ENCODE measurements at places on chromosomes 5 and 9. TPM values are rescaled to one million over a fixed set of nuclear protein-coding genes. Genes with fewer than 3 reads are reported as not detected.

DNA sequence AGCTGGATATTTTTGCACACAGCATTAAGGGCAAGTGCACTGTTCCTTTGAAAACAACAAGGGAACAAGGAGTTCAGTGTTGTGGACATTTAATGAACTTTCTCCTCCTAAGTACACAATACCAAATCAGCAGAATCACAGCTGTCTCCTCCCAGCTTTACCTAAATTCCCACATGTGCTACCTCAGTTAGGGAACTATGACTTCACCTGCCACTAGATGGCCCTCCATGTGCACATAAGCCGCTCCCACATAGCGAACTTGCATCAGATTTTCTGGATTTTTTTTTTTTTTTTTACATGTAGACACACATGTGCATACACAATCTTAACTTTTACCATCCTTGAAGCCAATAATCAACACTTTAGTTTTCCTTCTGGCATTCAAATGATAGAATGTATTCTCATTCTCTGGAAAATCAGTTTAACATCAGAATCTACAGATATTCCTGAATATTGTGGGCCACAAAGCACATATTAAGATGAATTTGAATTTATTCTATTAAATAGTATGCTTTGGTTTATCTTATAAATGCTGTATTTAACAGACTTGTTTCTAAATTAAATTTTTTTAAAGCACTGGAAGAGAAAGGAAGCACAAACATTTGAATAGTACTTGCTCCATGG is 123.6 kb downstream of the PALM2AKAP2 start:
- H3K27ac ChIP-seq = no peak overlapping the region
- H3K27me3 ChIP-seq = no peaks in the 10 kb centered on the region
- peak; percentile 48 for DNase-seq
- H3K36me3 ChIP-seq = no peaks in the 10 kb centered on the region
- peaks cover 8% of the 10 kb centered on the region for H3K4me1 ChIP-seq
- no peak overlapping the region for H3K4me3 ChIP-seq

DNA sequence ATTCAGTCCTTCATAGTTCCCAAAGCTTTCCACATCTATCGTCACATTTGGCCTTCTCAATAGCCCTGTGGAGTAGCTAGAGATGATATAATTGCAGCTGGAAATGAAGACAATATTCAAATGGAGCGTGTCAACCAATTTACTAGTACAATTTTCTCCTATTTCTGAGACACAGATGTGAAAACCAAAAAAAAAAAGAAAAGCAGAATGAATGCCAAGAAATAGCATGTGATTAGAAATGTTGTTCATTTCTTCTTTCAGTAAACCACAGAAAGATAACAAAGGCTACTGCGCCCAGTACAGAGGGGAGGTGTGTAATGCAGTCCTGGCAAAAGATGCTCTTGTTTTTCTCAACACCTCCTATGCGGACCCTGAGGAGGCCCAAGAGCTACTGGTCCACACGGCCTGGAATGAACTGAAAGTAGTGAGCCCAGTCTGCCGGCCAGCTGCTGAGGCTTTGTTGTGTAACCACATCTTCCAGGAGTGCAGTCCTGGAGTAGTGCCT is 99.0 kb downstream of the MUSK start:
- H3K36me3 ChIP-seq = no peaks in the 10 kb centered on the region
- peaks cover 11% of the 10 kb centered on the region for H3K4me1 ChIP-seq
- no peak overlapping the region for H3K4me3 ChIP-seq
- H3K27ac ChIP-seq = no peak overlapping the region
- DNase-seq = no peak

DNA sequence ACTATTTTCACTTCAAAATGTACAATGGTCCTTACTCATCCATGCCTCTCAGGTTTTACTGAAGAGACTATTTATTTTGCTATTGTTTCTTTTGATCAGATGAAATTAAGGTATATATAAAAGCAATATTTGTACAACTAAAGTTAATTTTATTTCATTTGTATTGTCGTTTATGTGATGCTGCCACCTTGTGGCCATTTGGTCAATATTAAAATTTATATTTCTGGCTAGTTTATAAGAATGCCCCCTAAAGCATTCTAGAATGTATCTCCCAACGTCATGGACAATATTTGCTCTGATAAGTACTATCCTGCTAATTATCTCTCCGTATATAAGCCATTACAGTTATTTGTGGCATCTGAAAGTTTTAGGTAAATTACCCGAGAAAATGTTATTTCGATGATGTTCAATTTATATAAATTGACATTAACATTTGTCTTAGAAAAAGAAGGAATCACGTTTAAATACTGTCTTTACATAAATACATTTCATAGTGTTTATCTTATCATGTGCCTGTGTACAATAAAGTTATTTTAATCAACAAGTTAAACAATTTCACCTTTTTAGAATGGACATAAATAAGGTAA is 680.0 kb downstream of the TAF11L14 start:
- no peak overlapping the region for H3K4me3 ChIP-seq
- H3K27ac ChIP-seq = no peak overlapping the region
- H3K36me3 ChIP-seq = no peaks in the 10 kb centered on the region
- H3K27me3 ChIP-seq = no peaks in the 10 kb centered on the region
- H3K4me1 ChIP-seq = no peaks in the 10 kb centered on the region
- DNase-seq = no peak

- DNase-seq = no peak
- H3K27me3 ChIP-seq = no peaks in the 10 kb centered on the region
- no peak overlapping the region for H3K27ac ChIP-seq
- no peak overlapping the region for H3K4me3 ChIP-seq
These were observed 38.0 kb upstream of the MROH2B start for GRCh38 chr5:41109186-41109585.

- no peaks in the 10 kb centered on the region for H3K4me1 ChIP-seq
- no peak for DNase-seq
- H3K27me3 ChIP-seq = no peaks in the 10 kb centered on the region
- no peaks in the 10 kb centered on the region for H3K36me3 ChIP-seq
- no peak overlapping the region for H3K27ac ChIP-seq
- H3K4me3 ChIP-seq = no peak overlapping the region
These were observed 311.4 kb downstream of the TMEM167A start for GRCh38 chr5:82765765-82766164.

- H3K4me3 ChIP-seq = no peak overlapping the region
- no peak for DNase-seq
- peaks cover 16% of the 10 kb centered on the region for H3K27me3 ChIP-seq
- no peak overlapping the region for H3K27ac ChIP-seq
- no peaks in the 10 kb centered on the region for H3K4me1 ChIP-seq
These were observed 162.0 kb upstream of the SMIM23 start for GRCh38 chr5:171623551-171624097.

GRCh38 chr9:129849901-129850300 is 14.6 kb downstream of the USP20 start:
- H3K27ac ChIP-seq = no peak overlapping the region
- no peaks in the 10 kb centered on the region for H3K4me1 ChIP-seq
- no peak for DNase-seq
- H3K27me3 ChIP-seq = no peaks in the 10 kb centered on the region
- peaks cover 5% of the 10 kb centered on the region for H3K36me3 ChIP-seq

DNA sequence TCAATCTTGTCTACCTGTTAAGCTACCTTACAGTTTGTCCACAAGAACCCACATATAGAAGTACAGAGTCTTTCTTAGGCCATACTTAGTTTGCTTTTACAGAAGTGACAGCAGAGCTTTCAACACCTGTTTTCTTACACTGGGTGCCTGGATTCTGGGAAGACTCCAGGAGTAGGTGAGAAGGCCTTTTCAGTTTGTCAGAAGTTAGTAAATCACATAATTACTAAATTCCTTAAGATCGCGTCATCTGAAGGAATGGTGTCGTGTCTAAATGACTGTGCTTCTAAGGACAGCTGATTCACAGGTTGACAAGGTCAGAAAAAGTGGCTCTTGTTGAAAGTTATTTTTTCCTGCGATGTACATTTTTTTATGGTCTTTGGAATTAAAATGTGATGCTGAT is 97.0 kb upstream of the FAM120A start:
- H3K36me3 ChIP-seq = no peaks in the 10 kb centered on the region
- H3K4me1 ChIP-seq = no peaks in the 10 kb centered on the region
- H3K27ac ChIP-seq = no peak overlapping the region
- no peaks in the 10 kb centered on the region for H3K27me3 ChIP-seq
- no peak for DNase-seq

GRCh38 chr5:117657541-117657940 is 1082.9 kb upstream of the SEMA6A start:
- H3K36me3 ChIP-seq = no peaks in the 10 kb centered on the region
- H3K4me1 ChIP-seq = no peaks in the 10 kb centered on the region
- H3K27me3 ChIP-seq = no peaks in the 10 kb centered on the region
- no peak for DNase-seq
- no peak overlapping the region for H3K4me3 ChIP-seq
- no peak overlapping the region for H3K27ac ChIP-seq

DNA sequence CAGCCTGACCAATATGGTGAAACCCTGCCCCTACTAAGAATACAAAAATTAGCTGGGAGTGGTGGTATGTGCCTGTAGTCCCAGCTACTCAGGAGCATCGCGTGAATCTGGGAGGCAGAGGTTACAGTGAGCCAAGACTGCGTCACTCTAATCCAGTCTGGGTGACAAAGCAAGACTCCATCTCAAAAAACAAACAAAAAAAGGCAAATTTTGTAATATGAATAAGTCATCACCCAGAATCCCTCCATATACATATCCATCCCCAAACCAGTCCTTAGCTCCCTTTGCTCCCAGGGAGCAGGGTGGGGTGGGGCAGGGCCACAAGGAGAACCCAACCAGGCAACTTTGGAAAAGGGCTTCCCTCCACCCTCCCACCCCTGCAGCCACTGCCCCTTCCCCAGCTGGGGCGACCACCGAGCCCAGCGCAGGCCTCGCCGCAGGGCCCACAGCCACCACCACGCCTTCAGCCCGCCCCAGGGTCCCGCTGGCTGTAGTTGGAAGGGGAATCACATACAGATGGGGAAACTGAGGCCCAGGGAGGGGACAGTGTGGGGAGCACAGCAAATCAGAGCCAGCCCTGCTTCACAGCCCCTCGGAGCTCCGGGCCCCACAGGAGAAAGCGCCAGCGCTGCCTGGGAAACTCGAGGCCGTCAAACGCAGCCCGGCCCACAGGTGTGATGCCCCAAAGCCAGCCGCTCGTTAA is 7.8 kb downstream of the NOTCH1 start:
- H3K4me3 ChIP-seq = no peak overlapping the region
- no peak overlapping the region for H3K27ac ChIP-seq
- H3K36me3 ChIP-seq = peaks cover 40% of the 10 kb centered on the region
- no peak for DNase-seq

GRCh38 chr5:154966081-154966841 is 25.4 kb downstream of the MRPL22 start:
- peaks cover 7% of the 10 kb centered on the region for H3K4me1 ChIP-seq
- DNase-seq = no peak
- H3K27ac ChIP-seq = no peak overlapping the region

GRCh38 chr9:5549658-5550650 is 39.6 kb downstream of the PDCD1LG2 start:
- peak overlapping the region; percentile 74 for H3K27ac ChIP-seq
- H3K4me3 ChIP-seq = no peak overlapping the region
- H3K4me1 ChIP-seq = peaks cover 26% of the 10 kb centered on the region
- no peaks in the 10 kb centered on the region for H3K36me3 ChIP-seq
- H3K27me3 ChIP-seq = no peaks in the 10 kb centered on the region
- no peak for DNase-seq

- H3K36me3 ChIP-seq = no peaks in the 10 kb centered on the region
- H3K27me3 ChIP-seq = no peaks in the 10 kb centered on the region
- no peaks in the 10 kb centered on the region for H3K4me1 ChIP-seq
- no peak overlapping the region for H3K27ac ChIP-seq
These were observed 104.7 kb upstream of the IRX4 start for GRCh38 chr5:1987471-1987870.

DNA sequence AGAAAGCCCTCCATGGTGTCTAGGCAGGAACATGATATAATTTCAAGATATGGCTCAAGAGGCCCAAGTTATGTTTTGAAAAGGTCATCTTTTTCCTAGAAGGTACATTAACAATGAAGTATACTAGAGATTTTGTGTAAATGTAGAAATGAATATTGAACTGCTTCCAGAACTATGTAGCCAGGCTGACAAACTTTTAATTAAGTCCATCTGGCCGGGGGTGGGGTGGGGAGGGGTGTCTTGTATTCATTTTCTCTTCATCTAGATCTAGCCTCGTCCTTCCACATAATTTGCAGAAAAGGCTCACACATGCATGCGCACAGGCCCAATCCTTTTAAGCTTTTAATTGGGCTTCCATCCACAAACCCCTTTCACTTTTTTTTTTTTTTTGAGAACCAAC is 323.3 kb downstream of the ARL15 start:
- H3K36me3 ChIP-seq = no peaks in the 10 kb centered on the region
- peaks cover 10% of the 10 kb centered on the region for H3K4me1 ChIP-seq
- H3K27me3 ChIP-seq = no peaks in the 10 kb centered on the region
- no peak for DNase-seq

DNA sequence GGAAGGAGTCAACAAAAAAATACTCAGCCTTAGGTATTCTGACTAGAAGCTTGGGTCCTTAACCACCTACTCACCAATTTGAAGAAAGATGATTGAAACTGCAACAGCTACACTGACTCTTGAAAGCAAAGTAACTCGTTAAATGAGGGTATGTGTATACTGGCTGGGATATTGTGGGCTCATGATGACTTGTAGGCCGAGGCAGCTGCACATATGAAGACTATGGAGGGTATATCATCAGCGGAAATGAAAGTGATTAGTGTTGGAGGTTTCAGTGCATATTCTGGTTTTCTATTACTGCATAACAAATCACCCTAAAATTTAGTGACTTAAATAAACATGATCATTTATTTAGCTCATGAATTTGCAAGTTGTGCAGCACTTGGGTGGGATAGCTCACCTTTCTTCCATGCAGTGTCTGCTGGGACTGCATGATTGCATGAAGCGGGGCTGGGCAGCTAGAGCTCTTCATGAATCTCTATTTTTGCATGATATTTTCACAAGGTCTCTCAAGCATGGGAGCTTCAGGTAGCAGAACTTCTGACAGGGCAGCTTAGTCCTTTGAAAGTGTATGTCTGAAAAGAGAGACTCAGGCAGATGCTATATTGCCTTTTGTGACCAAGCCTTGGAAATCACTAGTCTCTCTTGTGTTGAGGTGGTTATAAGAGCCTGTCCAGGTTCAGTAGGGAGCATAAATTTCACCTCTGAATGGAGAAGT is 96.1 kb upstream of the CDKN2B start:
- H3K27ac ChIP-seq = no peak overlapping the region
- no peak overlapping the region for H3K4me3 ChIP-seq
- H3K4me1 ChIP-seq = peaks cover 38% of the 10 kb centered on the region
- no peaks in the 10 kb centered on the region for H3K36me3 ChIP-seq
- DNase-seq = no peak
- H3K27me3 ChIP-seq = no peaks in the 10 kb centered on the region

- DNase-seq = no peak
- no peak overlapping the region for H3K4me3 ChIP-seq
- H3K36me3 ChIP-seq = no peaks in the 10 kb centered on the region
- H3K27ac ChIP-seq = no peak overlapping the region
- H3K27me3 ChIP-seq = no peaks in the 10 kb centered on the region
These were observed 122.0 kb downstream of the TLE4 start for GRCh38 chr9:79693750-79694149.

- peaks cover 28% of the 10 kb centered on the region for H3K4me1 ChIP-seq
- peaks cover 32% of the 10 kb centered on the region for H3K36me3 ChIP-seq
- no peaks in the 10 kb centered on the region for H3K27me3 ChIP-seq
- no peak for DNase-seq
- no peak overlapping the region for H3K27ac ChIP-seq
- no peak overlapping the region for H3K4me3 ChIP-seq
These were observed 6.2 kb downstream of the IRF1 start for GRCh38 chr5:132484391-132484725.

The ARID3C gene
- polyA plus RNA-seq = 0.05 TPM

The EDIL3 gene
- polyA plus RNA-seq = 0.08 TPM

The GPRIN1 gene
- 4.4 TPM for polyA plus RNA-seq

The SCGB3A1 gene
- not detected for polyA plus RNA-seq

The FOXD4L4 gene
- 0.03 TPM for polyA plus RNA-seq

The FGF18 gene
- polyA plus RNA-seq = 0.03 TPM

The CANX gene
- polyA plus RNA-seq = 720 TPM

The GHR gene
- polyA plus RNA-seq = 1.8 TPM

The RANBP17 gene
- polyA plus RNA-seq = 0.82 TPM

The MAMDC4 gene
- polyA plus RNA-seq = 0.82 TPM

The SLCO4C1 gene
- not detected for polyA plus RNA-seq
